ENCODE measurements at places on chromosomes 13 and 19.

GRCh38 chr19:4297901-4298809 lies 4.0 kb downstream of the TMIGD2 start:
- no peak for DNase-seq

DNA sequence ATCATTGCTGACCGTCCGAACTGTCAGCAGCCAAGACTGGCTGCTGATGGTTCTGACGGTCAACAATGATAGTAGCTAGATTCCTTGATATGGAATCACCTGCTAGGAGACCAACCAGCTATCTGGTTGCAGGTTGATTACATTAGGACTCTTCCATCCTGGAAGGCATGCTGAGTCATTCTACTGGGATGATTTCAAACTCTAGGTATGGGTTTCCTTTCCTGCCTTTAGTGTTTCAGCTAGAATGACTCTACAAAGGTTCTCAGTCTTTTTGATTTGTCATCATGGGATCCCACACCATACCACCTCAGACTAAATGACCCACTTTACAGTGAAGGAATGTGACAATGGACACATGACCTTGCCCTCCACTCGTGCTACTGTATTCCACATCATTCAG lies 138.1 kb upstream of the KL start:
- no peak for DNase-seq

DNA sequence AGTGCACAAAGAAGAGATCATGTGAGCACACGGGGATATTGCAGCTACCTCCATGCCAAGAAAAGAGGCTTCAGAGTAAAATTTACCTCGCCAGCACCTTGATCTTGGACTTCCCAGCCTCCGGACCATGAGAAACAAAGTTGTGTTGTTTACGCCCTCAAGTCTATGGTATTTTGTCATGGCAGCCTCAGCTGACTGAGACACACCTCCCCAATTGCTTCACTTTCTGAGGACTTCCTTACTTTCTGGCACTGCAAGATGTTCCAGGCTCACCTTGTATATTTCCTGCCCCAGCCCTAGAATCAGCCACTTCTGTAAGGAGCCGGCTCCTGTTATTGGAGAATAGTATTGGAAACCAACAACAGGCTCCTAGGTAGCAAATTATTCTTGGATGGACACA lies 6.6 kb upstream of the CEBPG start:
- no peak for DNase-seq

DNA sequence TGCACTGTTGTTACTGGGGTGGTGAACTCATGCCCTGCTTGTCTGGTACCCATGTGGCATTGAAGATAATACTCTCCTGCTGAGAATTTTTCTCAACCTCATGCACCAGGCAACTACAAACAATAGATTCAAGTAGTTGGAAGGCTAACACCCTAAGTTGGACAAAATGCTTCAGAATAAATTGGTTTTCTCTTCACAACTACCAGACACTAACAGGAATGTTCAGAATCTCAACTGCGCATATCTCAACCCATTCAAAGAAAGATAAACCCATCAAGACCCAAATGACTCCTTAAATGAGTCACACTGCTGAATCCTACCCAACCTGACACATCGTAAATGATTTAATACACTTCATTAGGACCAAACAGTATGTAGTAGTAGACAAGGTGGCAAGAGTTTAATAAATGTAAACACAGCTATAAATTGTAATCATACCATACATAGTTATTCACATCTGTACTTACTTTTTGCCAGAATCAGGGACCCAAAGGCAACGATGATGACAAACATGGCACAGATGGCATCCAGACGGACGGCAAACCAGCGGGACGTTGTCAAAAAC lies 227.4 kb downstream of the ABCC4 start:
- no peak for DNase-seq

DNA sequence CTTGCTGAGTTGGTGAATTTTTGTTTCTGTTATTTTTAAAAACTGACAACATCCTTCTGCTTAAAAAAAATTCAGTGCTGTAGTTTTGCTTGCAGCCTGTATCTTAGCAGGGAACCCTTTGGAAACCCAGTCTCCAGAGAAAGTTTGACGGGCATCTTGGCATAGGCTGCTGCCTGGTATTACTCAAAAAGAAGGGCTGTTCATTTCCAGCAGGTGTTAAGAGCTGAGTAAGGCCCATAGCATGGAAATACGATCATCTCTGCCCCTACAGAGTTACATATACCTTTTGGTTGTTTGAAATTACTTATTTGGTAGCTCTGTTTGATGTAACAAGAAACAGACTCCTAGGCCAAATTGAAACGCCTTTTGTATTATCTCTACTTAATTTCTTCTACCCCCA lies 41.5 kb downstream of the URI1 start:
- DNase-seq = no peak

GRCh38 chr19:48637948-48638830 lies 1.0 kb upstream of the DBP start:
- peak; percentile 68 for DNase-seq

DNA sequence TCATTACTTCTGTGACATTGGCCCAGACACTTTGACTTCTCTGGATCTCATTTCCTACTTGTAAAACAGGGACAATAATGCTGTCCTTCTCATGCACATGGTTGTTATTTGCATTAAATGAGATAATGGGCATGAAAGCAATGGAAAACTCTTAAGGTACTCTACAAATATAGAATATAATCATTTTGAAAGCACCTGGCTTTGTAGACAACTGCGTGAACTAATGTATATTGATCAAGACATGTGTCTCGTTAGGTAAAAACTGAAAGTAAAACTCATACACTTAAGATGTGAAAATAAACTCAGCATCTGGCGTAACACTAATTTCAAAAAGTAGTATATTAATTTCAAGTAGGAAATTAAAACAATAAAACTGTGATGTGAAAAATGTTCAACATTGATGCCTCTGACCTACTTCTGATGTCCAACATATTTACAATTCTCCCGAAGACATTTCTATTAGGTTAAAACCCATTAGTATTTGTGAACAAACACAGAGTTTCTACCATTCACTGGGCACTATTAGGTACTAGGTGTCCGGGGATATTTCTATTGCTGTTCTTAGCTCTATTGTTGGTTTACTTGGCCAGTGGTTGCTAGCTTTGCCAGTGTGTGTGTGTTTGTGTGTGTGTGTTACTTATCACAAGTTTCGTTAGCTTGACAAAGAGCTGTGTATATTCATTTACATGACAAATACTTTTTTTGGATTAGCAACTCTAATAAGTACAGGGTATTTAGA lies 220.5 kb downstream of the KCNRG start:
- no peak for DNase-seq

DNA sequence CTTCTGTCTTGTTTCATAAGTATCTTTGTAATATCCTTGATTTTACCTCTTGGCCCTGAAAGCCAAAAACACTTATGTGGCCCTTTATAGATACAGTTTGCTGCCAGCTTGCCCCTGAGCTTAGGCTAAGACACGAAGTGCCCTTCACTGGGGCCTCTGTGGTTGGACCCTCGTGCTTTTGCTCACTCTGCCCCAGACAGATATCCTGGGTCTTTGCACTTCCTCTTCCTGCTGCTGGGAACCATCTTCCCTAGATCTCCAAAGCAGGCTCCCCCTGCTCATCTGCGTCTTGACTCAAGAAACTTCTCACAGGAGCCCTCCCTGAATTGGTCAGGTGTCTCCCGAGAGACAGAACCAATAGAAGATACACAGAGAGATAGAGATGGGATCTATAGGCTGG lies 2.0 kb upstream of the TNFSF14 start:
- DNase-seq = no peak

DNA sequence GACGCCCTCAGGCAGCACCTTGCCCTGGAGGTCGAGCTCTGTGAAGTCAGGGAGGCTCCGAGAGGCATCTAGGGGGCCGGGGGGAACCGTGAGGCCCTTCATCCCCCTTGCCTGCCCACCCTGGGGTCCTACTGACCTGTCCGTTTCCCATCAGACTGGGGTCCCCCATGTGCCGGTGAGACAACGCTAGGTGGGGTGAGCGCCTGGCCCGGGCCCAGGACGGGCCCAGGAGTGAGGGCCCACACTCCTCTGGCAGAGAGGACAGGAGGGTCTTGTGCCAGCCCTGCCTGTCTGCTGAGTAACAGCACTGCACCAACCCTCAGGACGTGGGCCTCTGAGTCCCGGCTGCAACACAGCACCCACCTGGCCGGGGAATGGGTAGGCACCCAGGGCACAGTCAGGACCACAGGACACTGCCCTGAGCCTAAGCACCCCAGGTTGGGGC lies 14.4 kb downstream of the DCAF15 start:
- DNase-seq = no peak

GRCh38 chr19:44662691-44663385 lies 8.4 kb upstream of the CEACAM19 start:
- DNase-seq = no peak

- DNase-seq = no peak
Measured at GRCh38 chr13:93086329-93086728, 140.3 kb upstream of the GPC6 start.
